ENCODE measurements at places on chromosomes 5 and 9. TPM values are rescaled to one million over a fixed set of nuclear protein-coding genes. Genes with fewer than 3 reads are reported as not detected.

Gene AUH
- total RNA-seq: 136 TPM

Gene PPIC
- total RNA-seq: 21.3 TPM

Gene DNM1
- 19.5 TPM for total RNA-seq

Gene CTSV
- 0.37 TPM for total RNA-seq

Gene SLC25A48
- total RNA-seq: 2.6 TPM

Data from transverse colon (tissue), 4 donors.